ENCODE measurements at places on chromosomes 1 and 21.
A peak's percentile ranks its signal among the peaks of the same experiment; 100 is the strongest.

GRCh38 chr1:160082487-160082886, 1.1 kb downstream of the KCNJ9 start:
- DNase-seq: no peak

DNA sequence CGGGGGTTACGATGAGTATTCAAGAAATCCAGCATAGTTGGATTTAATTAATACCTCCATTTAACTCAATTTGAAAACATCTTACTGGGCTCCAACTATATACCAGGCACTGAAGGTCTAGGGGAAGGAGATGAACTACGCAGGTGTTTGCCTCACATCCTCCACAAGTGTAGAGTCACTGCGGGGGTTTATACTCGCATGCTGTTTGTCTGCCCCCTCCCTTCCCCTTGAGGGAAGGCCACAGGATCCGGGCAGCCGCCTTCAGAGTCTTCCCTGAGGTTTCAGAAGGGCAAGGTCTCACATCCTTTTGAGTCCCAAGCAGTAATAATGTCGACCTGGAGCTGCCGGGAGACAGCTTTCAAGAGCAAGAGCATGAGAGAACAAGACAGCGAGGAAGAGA, 142.4 kb upstream of the GALNT2 start:
- no peak for DNase-seq

DNA sequence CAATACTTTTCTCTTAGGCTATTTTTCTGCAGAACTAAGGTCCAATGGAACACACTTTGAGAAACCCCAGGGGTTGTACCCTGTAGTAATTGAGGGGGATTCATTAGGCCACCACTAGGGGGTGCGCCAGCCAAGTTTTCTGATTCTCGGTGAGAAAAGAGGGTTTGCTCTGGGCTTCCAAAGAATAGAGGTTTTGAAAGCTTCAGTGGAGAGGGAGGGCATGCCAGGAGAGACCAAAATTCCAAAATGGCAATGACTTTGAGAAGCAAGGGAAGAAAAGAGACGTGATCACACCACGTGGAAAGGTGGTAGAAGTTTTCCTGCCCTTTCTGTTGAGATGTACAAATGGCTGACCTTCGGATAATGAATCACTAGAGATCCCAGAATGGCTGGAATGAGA, 323.3 kb downstream of the RPS6KC1 start:
- DNase-seq: peak; percentile 16

GRCh38 chr1:6612641-6613360, 730 bp upstream of the PHF13 start:
- DNase-seq: peak; percentile 27

- no peak for DNase-seq
Observed at GRCh38 chr1:111217183-111217910, 10.2 kb upstream of the CHI3L2 start.

GRCh38 chr1:9350013-9350908, 57.6 kb downstream of the SPSB1 start:
- no peak for DNase-seq

Measured in T-helper 9 cell (primary cell).